ENCODE measurements at places on chromosomes 3 and 15. TPM values are rescaled to one million over a fixed set of nuclear protein-coding genes. Genes with fewer than 3 reads are reported as not detected.

DNA sequence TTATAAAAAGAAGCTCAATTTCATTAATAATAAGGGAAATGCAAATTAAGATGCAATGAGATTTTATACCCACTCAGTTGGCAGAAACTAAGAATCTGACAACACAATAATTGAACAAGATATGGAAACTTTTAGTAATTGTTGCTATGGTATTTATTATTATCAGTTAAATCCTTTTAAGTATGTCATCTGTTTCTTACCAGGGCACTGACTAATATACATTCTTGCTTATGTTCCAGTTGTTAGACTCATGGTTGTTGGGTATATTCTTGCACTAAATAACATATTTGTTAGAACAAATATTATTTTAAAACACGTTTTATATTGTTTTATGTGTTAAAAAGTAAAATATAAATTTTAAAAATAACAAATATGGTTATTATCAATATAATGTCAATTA lies 690.3 kb downstream of the MECOM start:
- DNase-seq: no peak
- no peaks in the 10 kb centered on the region for H3K36me3 ChIP-seq
- H3K4me1 ChIP-seq: no peaks in the 10 kb centered on the region
- no peak overlapping the region for H3K27ac ChIP-seq

DNA sequence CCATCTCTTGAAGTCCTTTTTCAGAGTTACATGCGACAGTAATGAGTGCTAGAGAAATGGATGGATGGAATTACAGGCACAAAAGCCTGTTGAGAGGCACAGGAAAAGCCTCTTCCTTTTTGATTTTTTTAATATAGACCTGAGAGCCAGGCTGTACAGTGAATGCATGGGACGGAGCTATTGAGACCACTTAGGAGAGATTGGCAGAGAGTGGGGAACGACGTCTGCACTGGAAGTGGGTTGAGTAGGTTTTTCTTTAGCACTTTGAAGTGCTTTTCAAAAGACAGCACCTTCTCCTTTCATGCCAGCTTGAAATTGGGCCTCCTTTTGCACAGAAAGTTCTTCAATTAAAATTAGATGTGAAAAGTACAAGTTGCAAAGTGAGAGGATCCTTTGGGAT lies 37.0 kb downstream of the GLDN start:
- no peak for DNase-seq
- H3K4me1 ChIP-seq: no peaks in the 10 kb centered on the region
- no peaks in the 10 kb centered on the region for H3K36me3 ChIP-seq
- H3K4me3 ChIP-seq: no peak overlapping the region
- H3K27me3 ChIP-seq: peaks cover 2% of the 10 kb centered on the region

SLC35G2 gene
- total RNA-seq: not detected

- no peaks in the 10 kb centered on the region for H3K36me3 ChIP-seq
- DNase-seq: no peak
- H3K4me1 ChIP-seq: peaks cover 33% of the 10 kb centered on the region
- H3K27me3 ChIP-seq: no peaks in the 10 kb centered on the region
- no peak overlapping the region for H3K4me3 ChIP-seq
Measured at GRCh38 chr15:92076541-92076940, 223.0 kb downstream of the SLCO3A1 start.

DNA sequence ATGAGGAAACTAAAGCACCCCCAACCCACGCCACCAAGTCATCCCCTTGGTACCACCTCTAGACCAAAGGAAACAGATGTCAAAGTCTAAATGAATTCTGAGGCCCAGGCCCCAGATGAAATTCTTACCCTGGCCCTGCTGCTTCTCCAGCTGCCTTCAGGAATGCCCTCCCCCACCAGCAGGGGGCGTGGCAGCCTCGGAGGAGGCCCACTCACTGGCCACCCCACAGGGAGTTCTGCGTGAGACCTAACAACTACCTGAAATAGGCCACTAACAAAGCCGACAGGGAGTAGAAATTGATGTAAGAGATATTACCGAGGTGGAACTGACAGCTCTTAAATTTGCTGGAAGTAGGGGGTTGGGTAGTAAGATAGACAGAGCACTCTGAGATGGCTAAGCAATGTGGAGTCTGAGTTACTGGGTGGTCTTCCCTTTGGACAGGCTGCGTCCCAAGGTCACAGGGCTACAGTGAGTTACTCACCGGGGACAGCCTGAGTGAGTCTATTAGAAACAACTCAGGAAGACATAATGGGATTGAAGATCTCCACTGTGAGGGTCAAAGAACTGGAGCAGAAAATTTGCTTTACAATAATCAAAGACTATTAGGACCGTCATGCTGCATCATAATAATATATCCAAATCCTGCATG lies 240.7 kb downstream of the SHOX2 start:
- no peaks in the 10 kb centered on the region for H3K36me3 ChIP-seq
- H3K27ac ChIP-seq: no peak overlapping the region
- peak; percentile 49 for DNase-seq
- no peaks in the 10 kb centered on the region for H3K27me3 ChIP-seq
- H3K4me3 ChIP-seq: no peak overlapping the region
- no peaks in the 10 kb centered on the region for H3K4me1 ChIP-seq

TERC gene
- 4.6 TPM for total RNA-seq

DNA sequence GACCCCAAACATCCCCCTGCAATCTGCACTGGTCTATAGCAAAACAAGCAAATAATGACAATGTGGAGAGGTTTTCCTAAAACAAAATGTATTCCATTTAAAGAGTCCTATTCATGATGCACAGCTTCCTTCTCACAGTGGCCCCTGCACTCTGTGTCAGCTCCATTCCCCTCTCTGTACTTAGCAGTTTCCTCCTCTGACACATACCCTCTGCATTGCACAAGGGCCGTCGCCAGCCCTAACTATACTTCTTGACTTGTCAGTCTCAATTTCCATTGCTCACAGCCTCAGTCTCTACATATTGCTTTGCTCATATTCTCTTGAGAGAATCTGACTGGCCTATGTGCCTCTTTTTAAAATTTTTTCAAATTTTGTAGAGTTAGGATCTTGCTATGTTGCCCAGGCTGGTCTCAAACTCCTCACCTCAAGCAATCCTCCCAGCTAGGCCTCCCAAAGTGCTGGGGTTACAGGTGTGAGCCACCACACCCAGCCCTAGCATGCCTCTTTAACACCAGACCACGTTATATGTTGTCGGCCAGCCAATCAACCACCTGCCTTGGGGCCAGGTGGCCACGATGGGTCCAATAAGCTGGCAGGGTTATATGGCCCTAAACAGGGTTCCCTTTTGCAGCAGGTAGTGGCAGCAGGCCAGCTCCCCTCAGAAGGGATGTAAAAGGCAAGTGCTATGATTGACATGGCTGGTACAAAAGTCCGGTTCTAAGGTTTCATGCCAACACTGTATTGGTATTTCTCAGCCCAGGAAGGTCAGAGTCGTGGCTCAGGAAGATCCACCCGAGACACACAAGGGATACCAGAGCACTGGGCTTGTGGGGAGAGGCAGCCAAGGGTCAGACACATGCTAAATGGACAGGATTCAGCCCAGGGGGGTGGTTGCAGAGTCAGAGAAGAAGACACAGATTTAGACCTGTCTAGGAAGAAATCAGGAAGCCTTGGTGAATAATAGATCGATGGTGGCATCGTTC lies 59.0 kb upstream of the SMAD3 start:
- DNase-seq: no peak
- H3K36me3 ChIP-seq: no peaks in the 10 kb centered on the region
- H3K4me3 ChIP-seq: no peak overlapping the region
- H3K27ac ChIP-seq: no peak overlapping the region
- peaks cover 8% of the 10 kb centered on the region for H3K4me1 ChIP-seq
- peaks cover under 1% of the 10 kb centered on the region for H3K27me3 ChIP-seq

CNTN4 gene
- not detected for total RNA-seq

SCAMP5 gene
- total RNA-seq: 3.0 TPM

GRCh38 chr3:139117136-139117675 lies 72.5 kb upstream of the PRR23C start:
- H3K4me1 ChIP-seq: no peaks in the 10 kb centered on the region
- DNase-seq: no peak

DNA sequence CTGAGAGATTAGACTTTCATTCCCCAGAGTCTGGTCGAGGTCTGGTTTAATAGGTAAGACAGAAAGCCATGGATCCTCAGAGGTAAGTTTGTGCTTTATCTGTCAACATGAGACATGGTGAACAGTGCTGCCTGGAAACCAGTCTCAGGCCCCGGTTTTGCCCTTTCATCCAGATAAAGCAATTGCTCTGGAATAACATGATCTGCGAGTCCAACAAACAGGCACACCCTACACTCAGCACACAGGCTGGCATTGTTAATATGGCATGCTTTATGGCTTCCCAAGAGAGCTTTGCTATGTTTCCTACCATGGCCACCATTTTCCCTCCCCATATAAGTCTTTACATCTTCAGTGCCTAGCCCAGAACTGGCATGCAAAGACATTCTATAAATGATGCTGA lies 30.1 kb upstream of the MNS1 start:
- H3K4me1 ChIP-seq: peaks cover 21% of the 10 kb centered on the region
- no peaks in the 10 kb centered on the region for H3K36me3 ChIP-seq
- no peak overlapping the region for H3K4me3 ChIP-seq
- peaks cover 7% of the 10 kb centered on the region for H3K27me3 ChIP-seq

LRRC2 gene
- 0.29 TPM for total RNA-seq

DNA sequence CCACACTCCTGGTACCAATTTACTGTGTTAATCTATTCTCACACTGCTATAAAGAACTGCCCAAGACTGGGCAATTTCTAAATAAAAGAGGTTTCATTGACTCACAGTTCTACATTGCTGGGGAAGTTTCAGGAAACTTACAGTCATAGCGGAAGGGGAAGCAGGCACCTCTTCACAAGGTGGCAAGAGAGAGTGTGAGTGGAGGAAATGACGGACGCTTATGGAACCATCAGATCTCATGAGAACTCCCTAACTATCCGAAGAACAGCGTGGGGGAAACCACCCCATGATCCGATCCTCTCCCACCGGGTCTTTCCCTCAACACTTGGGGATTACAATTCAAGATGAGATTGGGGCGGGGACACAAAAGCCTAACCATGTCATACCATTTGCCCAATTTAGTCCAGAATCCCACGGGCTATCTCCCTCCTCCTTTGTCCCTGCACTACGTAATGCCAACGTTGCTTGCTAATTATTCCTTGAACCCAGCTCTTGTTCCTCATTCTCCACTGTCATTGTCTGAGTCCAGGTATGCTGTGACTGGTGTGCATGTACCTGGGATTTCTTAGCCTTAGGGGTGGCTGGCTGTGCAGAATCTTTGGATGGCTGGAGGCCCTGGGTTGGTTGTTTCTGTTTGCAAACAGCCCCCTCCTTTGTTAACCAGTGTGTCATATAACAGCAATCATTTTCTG lies 3.4 kb downstream of the PIGZ start:
- H3K27ac ChIP-seq: no peak overlapping the region
- peaks cover 6% of the 10 kb centered on the region for H3K27me3 ChIP-seq
- peaks cover 12% of the 10 kb centered on the region for H3K36me3 ChIP-seq
- H3K4me1 ChIP-seq: peaks cover 14% of the 10 kb centered on the region

CCDC191 gene
- total RNA-seq: 3.2 TPM

DNA sequence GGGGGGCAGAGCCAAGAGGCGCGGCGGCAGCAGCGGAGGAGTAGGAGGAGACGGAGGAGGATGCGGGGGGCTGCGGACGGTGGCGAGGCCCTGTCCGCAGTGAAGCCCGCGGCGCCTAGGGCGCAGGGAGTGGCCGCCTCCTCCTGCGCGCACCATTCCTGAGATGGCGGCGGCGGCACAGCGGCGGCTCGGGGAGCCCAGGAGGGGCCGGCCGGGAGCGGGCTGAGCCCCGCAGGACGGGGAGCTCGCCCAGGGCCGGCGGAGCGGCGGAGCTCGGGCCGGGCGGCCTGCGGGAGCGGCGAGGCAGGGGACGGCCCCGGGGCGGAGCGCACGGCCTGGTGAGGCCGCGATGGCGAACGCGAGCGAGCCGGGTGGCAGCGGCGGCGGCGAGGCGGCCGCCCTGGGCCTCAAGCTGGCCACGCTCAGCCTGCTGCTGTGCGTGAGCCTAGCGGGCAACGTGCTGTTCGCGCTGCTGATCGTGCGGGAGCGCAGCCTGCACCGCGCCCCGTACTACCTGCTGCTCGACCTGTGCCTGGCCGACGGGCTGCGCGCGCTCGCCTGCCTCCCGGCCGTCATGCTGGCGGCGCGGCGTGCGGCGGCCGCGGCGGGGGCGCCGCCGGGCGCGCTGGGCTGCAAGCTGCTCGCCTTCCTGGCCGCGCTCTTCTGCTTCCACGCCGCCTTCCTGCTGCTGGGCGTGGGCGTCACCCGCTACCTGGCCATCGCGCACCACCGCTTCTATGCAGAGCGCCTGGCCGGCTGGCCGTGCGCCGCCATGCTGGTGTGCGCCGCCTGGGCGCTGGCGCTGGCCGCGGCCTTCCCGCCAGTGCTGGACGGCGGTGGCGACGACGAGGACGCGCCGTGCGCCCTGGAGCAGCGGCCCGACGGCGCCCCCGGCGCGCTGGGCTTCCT lies at the start of gene GPR27:
Gene GPR27, plus strand, starts transcription at position 155 of the 909 bp plus-strand sequence. Its CDS starts 195 bp downstream, at position 350.
- peaks cover 54% of the 10 kb centered on the region for H3K27me3 ChIP-seq
- H3K4me1 ChIP-seq: peaks cover 8% of the 10 kb centered on the region

PTH1R gene
- total RNA-seq: not detected

- no peak overlapping the region for H3K4me3 ChIP-seq
- no peaks in the 10 kb centered on the region for H3K4me1 ChIP-seq
- H3K36me3 ChIP-seq: no peaks in the 10 kb centered on the region
- H3K27ac ChIP-seq: no peak overlapping the region
- no peaks in the 10 kb centered on the region for H3K27me3 ChIP-seq
Measured at GRCh38 chr3:81173514-81173913, 587.9 kb downstream of the GBE1 start.

Measured in activated CD4-positive, alpha-beta T cell treated with anti-CD3 and anti-CD28 coated beads, Interleukin-2, amount 10 ng/mL, durations not matched to agents 7 days and 5 days (primary cell).